ENCODE measurements at places on chromosomes 2 and 18.
A peak's percentile ranks its signal among the peaks of the same experiment; 100 is the strongest.

DNA sequence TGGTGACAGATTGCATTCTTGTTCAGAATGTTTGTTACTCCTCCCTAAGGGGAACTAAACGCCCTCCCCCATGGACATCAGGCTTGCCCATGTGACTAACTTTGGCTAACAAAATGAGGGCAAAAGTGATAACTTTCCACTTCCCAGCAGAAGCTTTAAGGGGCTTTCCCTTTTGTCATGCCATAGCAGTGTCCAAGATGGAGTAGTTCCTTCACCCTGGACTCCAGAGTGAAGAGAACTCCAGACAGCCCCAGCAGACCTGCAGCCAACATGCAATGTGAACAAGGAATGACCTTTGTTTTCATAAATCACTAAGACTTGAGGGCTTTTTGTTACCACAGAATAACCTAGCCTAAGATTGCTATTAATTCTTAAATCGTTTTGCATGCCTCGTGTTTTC is 163.5 kb downstream of the ZEB2 start:
- no peak for DNase-seq

GRCh38 chr2:112480530-112481049 is 1.4 kb upstream of the TTL start:
- DNase-seq: no peak

- no peak for DNase-seq
These were observed 245.0 kb upstream of the BOD1L2 start for GRCh38 chr18:56901919-56902318.

- DNase-seq: no peak
These were observed 123.3 kb upstream of the DCC start for GRCh38 chr18:52216666-52217065.

DNA sequence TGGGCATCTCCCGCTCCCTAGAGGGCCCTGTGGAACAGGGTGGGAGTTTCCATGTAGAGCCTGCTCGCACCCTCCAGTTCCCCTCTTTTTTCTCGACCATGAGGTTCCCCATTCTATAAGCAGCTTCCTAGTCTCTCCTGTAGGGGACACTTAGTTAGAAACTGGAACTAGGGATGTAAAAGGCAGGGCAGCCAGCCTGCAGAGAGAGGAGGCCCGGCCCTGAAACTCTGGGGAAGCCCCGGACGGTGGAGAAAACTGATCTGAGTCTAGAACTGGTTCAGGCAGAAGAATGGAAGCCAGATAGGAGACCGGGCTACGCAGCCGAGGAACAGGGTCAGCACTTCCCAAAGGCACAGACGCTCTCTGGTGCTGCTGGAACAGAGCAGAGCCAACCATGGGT is 51.6 kb upstream of the ATG16L1 start:
- DNase-seq: no peak

- peak; percentile 48 for DNase-seq
These were observed 127.4 kb downstream of the DPP4 start for GRCh38 chr2:161946489-161947107.

DNA sequence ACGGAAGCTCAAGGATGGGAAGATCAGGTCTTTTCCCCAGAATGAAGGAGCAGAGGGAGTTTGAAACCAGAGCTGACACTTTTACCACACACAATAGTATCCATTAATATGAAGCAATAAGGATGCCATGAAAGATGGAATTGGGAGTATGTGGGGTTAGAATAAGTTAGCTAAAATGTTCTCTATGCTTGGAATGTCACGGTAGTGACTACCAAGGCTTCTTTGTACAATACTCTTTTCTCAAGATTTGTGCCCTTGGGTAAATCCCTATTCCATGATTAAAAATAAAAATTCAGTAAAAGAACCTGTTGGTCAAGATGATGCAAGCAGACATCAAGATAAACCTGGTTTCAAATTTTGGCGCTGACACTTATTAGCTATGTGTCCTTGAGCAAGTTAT is 75.0 kb downstream of the NRXN1 start:
- DNase-seq: peak; percentile 2

- DNase-seq: no peak
These were observed 288.8 kb upstream of the PIK3C3 start for GRCh38 chr18:41666231-41666630.

- no peak for DNase-seq
These were observed 296.7 kb downstream of the LPIN1 start for GRCh38 chr2:12043131-12043530.

DNA sequence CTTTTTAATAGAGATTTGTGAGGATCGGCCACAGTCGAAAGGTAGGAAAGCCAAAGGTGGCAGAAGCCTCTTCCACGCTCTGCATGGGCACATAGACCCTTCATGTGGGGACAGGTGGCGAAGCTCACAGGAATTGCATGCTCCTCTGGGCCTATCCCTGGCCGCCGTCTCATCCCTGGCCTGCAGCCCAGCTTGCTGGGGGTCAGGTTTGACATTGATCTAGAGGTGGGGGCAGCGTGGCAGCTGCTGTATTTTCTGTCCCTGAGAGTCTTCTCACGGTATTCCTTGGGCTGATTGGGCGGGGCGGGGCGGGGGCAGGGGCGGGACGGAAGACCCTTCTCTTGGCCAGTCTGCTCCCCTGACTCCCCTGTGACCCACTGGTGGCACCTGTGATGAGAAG is 48.9 kb downstream of the STK25 start:
- no peak for DNase-seq

DNA sequence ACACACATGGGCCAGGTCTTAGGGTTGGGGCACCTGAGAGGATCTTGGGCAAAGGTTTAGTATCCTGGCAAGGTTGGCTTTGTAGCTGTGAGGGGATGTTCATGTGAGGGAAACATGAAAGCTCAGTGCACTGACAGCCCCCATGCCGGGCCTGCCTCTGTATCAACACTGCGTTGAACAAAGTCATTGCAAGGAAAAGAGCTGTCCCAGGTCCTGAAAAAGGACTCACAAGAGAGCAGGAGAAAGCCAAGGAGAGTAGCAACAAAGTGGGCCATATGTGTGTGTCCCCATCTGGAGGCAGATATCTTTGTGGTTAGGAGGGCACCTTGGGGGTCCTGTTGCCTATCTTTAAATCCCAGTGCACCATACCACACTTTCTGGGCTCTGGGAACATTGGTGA is 237.8 kb upstream of the THSD7B start:
- no peak for DNase-seq

- DNase-seq: no peak
These were observed 92.4 kb downstream of the NCK2 start for GRCh38 chr2:105836840-105837692.

DNA sequence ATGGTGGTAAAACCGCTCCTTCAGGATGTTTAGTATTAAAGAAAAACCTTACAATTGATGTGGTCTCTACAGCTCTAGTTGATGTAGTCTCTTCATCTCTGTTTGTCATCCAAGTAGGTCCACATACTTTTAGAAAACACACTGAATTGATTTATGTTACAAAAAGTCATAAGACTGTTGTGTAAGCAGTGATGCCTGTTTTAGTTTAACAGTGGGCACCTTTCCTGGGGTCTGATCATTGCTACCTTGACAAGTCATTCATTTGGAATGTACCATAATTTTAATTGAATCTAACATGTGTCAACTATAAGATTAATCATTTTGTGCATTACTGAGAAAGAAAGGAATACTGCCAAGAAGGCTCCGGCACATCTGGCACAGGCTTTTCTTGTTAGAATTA is 34.3 kb downstream of the GIGYF2 start:
- no peak for DNase-seq

- no peak for DNase-seq
These were observed 37.6 kb downstream of the PTPN18 start for GRCh38 chr2:130393318-130393910.

GRCh38 chr2:218776488-218776887 is 5.5 kb upstream of the CYP27A1 start:
- DNase-seq: no peak

DNA sequence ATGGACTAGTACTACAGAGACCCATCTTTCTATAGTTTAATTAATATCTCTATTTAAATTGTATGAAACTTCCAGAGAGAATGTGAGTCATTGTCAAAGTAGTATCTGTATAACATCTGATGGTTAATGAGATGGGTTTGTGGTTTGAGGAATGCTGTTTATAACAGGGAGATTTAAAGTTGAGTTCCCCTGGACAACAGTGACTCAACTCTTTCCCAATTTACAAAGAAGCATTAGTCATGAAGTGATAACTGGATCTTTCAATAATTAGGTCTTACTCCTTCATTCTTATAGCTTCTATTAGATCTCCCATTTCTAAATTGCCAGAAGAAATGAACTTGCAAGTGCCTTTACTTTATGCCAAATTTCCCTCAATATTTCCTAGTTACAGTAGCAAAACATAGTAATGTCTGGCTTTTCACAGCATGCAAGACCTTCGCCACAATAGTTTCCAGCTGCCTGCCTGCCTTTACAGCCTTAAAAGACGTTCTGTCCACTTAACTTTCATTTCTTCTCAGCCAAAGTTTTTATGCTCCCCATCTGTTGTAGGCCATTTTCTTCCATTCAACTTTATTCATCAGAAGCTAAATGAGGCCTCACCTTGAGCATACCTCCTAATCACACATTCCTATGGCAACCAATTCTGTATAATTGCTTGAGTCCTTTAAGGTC is 47.7 kb upstream of the WDR75 start:
- DNase-seq: peak; percentile 96

DNA sequence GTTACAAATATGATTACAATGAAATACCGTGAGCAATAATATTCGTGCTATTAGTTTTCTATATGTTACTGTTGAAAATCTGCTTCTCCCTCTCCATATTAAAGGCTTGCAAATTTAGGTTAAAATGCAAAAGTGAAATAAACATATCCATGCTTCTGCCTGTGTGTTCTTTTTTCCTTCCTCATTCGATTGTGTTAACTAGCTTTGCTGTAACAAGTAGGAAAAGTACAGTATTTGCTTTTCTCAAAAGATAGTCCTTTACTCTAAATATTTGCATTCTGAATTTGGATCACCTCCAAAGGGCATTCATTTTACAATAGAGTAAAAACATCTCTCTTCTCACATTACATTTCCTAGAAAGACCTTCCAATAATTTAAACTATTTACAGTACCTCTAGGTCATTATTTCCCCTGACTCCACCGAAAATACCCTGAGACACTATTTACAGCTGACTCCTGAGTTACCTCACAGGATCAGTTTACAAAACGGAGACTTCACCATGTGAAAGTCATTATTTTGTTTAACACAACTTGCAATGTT is 835.0 kb upstream of the FANCL start:
- no peak for DNase-seq

DNA sequence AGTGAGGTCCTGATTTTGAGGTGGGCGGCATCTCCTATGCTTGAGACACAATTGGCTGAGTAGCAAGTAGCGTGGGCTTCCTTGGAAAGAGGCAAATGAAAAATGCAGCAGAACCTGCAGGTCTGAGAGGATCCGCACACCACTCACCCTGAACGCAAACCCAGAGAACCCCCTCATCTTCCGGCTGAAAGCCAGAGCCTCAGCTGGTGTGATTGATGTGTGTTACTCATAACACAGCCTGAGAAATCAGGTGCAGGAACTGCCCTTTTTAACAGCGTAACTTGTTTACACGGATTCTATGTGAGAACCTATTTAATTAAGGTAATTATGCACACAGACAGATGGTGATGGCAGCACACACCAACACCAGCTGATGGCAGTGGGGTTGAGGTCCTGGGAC is 123.4 kb downstream of the MRO start:
- DNase-seq: no peak
